Stimulated activated CD4-positive, alpha-beta T cell treated with anti-CD3 and anti-CD28 coated beads, Interleukin-1b, Interleukin-23, amount 100 ng/mL, for 4 hours (primary cell): ENCODE measurements at places on chromosomes 1 and 21.

DNA sequence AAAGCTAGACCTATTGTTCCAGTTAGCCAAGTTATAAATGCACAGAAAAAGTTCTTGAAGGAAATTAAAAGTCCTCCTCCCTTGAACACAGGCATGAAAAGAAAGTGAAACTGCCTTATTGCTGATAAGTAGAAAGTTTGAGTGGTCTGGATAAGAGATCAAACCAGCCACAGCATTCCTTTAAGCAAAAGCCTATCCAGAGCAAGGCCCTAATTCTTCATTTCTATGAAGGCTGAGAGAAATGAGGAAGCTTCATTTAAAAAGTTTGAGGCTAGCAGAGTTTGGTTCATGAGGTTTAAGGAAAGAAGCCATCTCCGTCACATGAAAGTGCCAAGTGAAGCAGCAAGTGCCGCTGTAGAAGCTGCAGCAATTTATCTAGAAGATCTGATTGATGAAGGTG is 2.7 kb upstream of the SSX2IP start:
- no peak for DNase-seq

GRCh38 chr21:42013931-42014330 is 3.8 kb upstream of the ZBTB21 start:
- no peak for DNase-seq

GRCh38 chr1:211951856-211952255 is 83.5 kb downstream of the INTS7 start:
- DNase-seq: no peak

DNA sequence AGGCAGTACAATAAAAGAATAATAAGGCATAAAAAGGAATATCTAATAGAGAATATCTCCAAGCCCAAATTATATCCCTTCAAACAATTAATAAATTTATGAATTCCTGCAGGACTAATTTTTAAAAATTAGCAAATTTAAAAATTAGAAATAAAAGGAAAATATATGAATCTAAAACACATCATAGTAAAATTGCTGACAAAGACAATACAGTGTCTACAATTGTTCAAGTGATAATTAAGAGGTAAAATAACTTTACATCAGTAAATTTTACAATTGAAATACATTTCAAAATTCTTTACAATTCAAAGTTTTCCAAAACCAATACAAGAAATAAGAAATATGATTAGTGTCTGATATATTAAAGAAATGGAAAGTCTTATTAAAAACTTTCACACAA is 22.8 kb upstream of the OLFM3 start:
- no peak for DNase-seq

DNA sequence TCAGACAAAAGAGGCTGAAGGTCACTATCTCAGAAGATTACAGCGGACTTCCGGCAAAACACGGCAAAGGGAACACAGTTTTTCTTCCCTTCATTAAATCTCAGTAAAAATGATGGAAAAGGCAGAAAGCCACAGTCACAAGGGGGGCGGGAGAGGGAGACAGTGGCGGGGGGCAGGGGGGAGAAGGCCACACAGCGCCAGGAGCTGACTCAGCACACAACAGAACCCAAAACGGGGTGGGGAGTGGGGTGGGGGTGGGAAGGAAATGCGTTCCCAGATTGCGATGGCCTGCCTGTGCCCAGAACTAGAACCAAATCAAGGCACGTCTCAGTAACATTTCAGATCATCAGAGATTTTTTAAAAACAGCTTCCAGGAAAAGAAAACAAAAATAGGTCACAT is 13.4 kb downstream of the CFAP74 start:
- no peak for DNase-seq

DNA sequence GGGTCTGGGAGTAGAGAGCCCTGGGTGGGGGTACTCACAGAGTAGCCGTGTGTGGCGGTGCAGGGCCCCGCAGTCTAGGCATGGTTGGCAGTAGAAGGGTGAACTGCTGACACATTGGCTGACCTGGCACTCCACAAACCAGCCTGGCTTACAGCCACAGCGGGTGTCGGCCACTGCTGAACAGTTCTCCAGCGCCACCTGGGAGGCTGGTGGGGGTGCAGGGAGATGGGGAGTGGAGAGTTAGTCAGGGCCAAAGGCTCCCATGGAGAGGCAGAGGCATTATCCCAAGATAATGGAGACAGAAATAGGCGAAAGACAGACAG is 1.5 kb downstream of the TNFRSF25 start:
- DNase-seq: no peak

DNA sequence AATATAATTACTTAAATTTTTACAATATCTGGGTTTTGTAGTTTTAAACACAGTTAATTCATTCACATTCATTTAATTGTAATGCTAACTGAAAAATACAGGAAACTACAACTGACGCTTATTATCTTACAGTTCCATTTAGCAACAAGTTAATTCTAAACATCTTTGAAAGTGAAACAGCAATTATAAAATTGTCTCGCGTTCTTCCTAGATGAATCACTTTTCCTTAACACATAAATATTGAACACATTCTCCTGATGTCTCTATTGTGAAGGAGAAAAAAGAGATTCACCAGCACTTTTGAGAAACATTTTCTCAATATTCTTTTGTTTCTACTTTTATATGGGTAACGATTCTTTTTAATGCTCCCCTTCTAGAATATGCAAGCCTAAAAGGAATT is 6.4 kb downstream of the PTGFR start:
- DNase-seq: no peak

GRCh38 chr1:197100677-197101076 is 33.6 kb upstream of the F13B start:
- no peak for DNase-seq

DNA sequence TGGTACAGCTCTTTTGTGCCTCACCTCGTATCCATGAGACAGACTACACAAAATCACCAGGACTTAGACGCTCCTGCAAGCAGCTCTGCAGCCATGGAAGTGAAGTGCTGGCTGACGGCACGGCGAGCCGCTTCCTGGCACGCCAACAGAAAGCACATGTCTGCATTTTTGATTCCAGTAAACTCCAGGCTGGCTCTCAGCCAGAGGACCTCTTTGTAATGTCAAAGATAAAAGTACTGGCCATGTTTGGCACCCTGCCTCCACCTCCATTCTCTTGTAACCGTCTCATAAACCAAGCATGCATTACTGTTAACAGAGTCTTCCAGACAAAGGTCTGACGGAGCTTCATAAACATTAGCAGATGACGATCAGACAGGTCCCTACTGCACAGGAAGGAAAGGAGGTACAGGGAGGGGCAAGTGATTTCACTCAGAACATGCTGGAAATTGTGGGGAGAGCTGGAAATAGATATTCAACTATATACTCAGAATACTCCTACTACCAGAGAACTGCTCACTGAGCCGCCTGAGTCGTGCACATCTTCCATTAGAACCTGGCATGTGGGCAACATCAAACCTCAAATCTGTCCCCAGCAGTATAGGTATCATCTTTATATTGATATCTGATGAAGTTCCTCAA is 632.0 kb downstream of the SMYD3 start:
- no peak for DNase-seq

DNA sequence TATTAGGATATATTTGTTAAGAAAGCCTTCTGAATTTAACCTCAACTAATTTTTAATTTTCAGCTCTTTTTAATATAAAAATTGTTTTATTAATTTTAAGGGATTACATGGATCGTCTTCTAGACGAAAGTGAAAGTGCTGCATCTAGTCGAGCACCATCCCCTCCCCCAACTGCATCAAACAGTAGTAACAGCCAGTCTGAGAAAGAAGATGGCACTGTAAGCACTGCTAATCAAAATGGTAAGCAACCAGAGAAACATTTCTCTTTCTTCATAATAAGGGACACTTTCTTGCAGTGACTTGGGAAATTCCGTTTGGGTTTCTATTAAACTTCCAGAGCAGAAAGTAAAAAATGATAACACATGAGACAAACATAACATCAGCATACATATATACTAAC is 56.9 kb downstream of the MIER1 start:
- DNase-seq: peak; percentile 28

- no peak for DNase-seq
Observed at GRCh38 chr21:26916799-26917198, 50.1 kb downstream of the ADAMTS5 start.

- no peak for DNase-seq
Observed at GRCh38 chr1:224781800-224782199, 147.7 kb upstream of the DNAH14 start.

GRCh38 chr1:198986036-198986435 is 347.2 kb downstream of the PTPRC start:
- DNase-seq: no peak

DNA sequence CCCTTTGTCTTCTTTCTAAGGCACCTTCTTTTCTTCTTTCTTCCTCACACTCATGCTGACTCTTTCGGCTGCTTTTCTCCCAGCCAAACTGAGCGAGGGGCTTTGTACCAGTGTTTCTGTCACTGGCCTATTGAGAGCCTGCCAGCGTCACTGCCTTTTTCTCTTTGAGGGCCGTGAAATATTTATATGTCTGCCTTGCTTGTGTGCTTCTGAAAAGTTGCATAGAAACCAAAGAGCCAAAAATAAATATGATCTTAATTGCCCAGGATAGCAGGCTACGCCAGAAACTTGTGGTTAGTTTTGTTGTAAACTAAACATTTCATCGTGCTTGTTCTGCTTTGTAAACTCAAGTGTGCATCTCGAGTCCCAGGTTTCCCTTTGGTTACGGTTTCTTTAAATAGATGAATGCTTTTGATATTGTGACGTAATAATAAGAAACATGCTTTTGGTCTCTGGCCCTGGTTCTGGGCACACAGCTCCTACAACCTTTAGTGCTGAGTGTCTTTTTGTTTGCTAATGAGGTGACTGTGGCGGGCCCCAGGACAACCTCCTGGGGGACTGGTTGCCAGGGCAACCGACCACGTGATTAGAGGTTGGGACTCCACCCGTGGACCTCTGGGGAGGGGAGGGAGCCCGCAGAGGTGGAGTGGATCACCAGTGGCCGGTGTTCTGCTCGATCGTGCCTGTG is 10.8 kb downstream of the SLC37A1 start:
- DNase-seq: no peak

DNA sequence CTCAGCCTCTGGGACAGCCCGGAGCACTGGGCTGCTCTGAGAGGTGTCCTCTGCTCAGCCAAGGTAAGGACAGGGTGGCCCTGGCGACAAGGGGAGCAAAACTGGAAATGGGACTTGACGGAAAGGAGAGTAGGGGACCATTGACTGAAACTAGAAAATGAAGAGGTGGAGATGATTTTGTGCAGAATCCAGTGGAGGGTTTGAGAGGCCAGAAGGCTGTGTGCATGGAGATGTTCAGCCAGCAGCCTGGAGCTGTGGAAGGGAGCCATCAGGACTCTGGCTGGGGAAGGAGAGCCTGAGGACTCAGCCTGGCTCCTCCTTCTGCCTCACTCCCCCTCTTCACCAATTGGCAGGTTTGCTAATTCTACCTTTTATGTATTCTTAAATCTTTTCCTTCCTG is 114.2 kb downstream of the EDEM3 start:
- DNase-seq: no peak

- no peak for DNase-seq
Observed at GRCh38 chr1:148374101-148374500, 109.0 kb downstream of the PPIAL4G start.

GRCh38 chr21:16773206-16773605 is 739.6 kb upstream of the CXADR start:
- no peak for DNase-seq

DNA sequence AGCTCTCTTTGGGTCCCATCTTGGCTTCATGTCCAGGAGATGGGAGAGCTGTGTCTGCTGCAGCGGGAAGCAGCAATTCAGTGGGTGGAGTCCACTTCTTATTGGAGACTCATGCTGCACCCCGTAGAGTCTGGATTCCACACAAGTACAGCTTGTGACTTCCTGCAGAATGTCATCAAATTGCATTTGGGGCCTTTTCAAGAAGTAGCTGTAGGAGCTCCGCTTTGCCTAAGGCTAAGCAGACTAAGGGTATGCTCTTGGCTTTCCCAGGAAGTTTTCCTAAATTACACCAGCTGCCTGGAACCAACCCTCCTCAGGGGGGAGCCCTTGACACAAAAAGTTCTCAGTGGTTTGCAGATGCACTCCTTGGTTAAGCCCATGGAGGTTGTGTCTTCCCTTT is 5.7 kb upstream of the MOB3C start:
- DNase-seq: no peak

- no peak for DNase-seq
Observed at GRCh38 chr1:17816511-17816910, 61.4 kb downstream of the ACTL8 start.

DNA sequence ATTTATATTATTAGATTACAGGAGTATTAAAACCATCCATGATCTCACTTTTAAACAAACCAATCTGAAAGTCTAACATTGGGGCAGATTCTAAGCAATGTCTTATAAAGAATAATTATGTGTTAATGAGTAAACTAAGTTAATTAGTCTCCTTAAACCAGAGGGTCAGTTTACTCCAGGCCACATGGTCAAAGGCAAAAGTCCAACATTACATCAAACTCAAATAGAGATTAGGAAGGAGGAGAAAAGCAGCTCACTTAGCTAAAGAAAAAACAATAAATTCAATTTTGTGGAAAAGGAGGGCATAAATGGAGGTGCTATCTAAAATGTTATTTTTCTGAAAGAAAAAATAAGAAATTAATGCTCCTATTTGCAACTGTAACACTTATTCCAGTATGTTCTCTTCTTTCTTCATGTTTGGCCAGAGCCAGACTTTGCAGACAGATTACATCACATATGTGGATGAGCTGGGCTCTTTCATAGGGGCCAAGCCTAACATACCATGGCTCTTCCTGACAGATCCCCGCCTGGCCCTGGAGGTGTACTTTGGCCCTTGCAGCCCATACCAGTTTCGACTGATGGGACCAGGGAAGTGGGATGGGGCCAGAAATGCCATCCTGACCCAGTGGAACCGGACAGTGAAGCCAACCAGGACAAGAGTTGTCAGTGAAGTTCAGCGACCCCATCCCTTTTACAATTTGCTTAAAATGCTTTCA is 24.3 kb upstream of the FMO2 start:
- DNase-seq: no peak

DNA sequence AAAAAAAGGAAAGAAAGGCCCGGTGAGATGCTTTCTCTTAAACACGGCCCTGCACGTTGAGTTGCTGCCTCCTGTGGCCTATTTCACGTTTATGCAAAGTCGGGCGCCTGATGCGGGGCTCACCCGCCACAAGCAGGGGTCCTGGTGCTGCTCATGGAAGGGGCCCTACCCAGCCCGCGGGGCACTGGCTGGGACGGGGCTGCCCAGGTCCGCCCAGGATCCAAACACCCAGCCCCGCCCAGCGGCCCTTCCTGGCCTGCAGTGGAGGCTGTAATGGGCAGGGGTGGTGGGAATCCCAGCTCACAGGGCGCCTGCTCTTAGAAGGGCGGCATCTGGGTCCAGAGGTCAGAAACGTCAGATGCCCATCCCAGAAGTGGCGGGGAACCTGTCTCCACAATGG is 1.6 kb downstream of the COL6A2 start:
- DNase-seq: no peak

- no peak for DNase-seq
Observed at GRCh38 chr1:24151175-24151533, 8.2 kb upstream of the IL22RA1 start.
